ENCODE measurements at places on chromosomes 12 and 14.

- DNase-seq: no peak
These were observed 17.7 kb downstream of the NOC4L start for GRCh38 chr12:132161796-132162507.

DNA sequence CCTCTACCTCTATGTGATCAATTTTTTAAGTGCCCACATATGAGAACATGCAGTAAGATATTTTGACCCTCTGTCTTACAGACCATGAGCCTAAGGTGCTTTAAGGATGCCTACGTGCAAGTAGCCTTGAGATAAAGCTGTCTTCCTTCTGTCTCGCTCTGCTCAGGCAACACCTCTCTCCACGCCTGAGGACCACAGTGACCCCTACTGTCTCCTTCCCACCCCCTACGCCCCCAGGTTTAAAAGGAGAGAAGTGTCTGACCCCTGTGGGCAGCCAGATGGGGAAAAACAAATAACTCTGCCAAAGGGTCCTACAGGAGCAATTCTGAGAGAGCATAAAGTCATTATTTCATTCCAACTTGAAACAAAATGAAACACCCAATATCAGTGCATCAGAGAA lies 286.4 kb upstream of the TMEM132C start:
- DNase-seq: no peak

DNA sequence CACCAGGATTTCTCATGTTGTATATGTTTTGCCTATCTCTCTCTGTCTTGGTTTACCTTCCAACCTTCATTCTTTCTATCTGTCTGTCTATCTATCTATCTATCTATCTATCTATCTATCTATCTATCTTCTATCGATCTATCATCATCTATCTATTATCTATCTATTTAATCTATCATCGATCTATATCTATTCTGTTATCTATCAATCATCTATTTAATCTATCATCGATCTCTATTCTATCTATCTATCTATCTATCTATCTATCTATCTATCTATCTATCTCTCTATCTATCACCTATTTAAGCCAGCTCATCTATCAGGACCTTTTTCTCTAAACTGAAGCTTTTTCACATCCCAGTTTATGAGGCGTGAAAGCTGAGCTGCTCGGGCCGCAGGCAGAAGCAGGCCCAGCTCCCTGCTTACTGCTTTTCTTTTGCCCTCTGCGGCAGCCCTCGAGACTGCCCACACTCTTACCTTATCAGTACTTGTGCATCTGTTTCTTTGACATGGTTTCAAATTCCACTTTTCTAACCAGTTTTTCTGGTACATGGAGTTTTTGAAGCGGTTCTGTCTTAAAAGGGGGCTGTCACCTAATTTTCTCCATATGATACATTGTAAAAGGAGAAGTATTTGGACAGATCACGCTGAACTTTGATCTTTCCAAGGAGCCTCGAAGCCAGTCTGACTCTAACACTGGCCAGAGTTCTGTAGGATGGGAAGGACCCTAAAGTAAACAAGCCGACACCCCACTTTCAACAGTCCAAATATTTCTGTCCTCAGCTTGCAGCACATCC lies 44.4 kb upstream of the GSG1 start:
- peak; percentile 47 for DNase-seq

- no peak for DNase-seq
These were observed 51.2 kb downstream of the PPFIBP1 start for GRCh38 chr12:27575090-27575761.

DNA sequence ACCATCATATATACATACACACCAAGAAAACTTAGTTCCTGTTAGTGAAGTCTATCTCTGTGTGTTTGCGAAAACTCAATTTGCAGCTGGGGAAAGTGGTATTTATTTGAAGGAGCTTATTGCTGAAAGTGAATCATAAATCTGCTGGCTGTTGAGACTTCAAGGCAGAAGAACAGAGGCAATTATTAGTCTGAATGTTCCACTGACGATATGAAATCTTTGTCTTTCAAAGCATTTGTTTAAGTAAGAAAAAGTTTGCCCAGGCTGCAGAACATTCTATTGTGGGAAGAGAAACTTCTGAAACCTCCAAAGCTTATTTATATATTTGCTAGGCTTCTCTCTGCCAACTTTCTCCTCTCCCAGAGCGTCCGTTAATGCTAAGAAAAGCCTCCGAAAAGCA lies 255.7 kb upstream of the TMPO start:
- DNase-seq: no peak

DNA sequence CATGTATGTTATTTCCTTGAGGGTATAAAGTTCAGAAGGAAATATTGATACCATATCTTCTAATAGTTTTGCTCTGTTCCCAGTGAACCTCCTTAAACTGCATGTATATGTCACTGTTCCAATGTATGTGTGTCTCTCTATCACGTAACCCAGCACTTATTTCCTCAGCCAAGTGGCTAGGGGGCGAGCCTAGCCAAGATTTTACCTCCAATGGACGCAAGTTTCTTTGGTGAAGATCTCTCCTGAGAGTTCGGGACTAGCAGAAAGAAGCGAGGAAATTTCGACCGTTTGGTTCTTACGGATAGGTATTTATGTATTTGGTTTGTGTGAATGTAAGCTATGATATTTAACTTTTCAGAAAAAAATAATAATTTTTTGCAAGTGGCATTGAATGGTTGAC lies 2.5 kb downstream of the SFSWAP start:
- DNase-seq: no peak

DNA sequence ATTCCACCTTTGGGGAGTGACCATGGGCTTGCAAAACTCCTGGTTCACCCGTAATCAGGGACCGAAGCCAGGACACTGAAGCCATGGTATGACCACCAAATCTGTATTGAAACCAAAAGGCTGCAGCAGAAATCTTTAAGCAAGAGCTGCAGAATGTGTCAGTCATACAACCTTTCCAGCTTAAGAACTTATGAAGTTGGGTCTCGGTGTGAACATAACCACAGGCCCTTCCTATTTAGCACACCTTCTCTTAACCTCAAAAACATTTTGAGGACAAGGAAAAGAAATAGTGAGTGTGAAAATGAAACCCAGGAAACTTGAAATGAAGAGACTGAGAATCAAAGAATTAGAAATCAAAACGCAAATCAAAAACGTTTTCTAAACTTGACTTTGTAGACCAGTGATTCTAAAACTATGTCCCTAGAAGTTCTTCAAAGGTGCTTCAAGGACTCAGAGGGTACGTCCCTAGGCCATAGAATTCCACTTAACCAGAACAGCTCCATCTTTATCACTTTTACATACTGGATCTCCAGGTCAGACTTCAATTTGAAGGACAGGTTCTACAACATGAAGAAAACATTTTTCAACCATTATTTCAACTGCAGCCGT lies 231.6 kb upstream of the GRIP1 start:
- no peak for DNase-seq

DNA sequence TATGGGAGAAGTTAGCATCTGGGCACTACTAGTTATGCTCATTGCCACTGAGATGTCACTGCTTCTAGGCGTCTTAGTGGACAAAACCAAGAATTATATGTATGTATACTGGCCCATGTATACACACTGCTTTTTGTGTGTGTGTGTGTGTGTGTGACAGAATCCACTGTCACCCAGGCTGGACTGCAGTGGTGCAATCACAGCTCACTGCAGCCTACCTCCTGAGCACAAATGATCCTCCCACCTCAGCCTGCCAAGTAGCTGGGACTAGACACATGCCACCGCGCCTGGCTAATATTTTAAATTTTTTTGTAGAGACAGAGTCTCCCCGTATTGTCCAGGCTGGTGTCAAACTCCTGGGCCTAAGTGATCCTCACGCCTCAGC lies 25.2 kb downstream of the LIMA1 start:
- no peak for DNase-seq

- no peak for DNase-seq
These were observed 24.6 kb downstream of the FAM222A start for GRCh38 chr12:109738209-109738608.

DNA sequence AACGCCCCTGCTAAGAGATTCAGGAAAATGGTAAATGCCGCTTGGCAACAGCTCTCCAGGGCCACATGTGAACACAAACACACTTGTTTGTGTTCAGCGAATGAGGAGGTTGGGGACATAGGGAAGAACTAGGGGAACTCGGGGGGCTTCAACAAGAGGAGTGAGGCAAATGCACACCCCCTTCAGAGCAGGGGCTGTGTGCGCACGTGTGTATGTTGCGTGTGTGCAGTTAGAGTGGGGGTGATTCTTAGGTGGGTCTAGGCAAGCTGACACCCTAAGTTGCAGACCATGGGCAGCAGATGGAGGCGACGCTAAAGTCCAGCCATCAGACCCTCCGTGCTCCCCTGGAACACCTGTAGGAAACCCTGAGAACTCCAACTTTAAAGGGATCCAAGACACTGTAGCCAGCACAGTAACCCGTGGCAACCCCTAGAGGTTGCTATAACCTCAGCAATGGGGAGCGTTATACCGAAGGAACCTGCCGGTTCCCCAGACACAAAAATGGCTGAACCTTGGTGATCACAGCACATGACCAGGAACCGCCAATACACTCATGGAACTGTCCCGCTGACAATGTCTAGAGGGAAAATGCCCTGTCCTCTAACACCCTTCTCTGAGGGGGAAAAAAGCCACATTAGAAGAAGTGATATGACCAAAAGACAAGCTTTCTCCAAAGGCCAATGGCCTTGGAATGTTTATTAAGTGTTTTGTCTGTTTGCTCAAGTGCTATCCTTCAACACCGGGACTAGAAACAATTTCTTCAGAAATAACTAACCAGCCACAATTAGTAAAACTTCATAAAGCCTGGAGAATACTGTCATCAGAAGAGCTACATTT lies 86.5 kb upstream of the CEP83 start:
- peak; percentile 93 for DNase-seq

DNA sequence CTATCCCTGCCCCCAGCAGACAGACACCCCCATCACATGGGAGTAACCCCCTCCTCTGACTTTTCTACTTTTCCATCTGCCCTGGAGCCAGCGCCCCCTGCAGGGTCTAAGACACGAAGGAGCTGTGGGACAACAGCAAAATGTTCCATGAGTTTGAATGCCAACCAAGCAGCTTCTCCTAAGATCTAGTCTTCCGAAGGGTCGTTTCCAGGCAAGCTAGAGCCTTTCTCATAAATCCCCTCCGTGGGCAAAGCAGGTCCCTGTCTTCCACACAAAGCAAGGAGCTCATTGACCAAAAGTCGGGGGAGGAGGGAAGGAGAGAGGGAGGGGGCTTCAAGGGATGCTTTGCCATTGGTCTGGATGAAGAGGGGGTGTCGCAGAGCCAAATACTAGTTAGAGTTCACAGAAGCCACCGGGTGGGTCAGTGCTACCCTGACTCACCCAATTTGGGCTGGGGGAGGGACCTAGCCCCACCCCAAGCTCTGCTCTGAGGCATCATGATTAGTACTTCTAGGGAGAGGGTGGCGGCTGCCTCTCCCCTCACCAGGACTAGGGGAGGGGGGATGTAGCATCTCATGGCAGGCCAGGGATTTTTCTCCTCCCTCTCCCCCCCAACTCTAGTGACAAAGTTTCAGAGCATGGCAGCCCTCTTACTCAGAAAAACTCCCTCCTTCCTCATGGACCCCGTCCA lies 1.6 kb downstream of the MSI1 start:
- peak; percentile 46 for DNase-seq

DNA sequence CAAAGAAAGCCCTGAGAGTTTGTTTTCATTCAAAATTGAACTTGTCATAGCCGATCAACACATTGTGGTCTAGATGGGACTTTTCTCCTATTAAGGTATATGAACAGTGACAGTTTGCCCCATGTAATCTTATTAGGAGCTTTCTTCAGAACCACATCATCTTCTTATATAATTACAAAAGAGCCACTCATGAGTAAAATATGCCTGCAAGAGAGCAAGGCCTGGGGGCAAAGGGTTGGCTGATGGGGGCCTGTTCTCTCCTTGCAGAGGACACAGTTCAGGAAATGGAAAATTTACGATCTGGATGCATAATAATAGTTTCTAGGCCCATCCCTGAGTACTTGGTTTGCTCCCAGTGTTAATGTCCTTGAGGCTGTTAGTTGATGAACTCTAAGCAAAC lies 87.8 kb downstream of the FLRT2 start:
- DNase-seq: no peak

DNA sequence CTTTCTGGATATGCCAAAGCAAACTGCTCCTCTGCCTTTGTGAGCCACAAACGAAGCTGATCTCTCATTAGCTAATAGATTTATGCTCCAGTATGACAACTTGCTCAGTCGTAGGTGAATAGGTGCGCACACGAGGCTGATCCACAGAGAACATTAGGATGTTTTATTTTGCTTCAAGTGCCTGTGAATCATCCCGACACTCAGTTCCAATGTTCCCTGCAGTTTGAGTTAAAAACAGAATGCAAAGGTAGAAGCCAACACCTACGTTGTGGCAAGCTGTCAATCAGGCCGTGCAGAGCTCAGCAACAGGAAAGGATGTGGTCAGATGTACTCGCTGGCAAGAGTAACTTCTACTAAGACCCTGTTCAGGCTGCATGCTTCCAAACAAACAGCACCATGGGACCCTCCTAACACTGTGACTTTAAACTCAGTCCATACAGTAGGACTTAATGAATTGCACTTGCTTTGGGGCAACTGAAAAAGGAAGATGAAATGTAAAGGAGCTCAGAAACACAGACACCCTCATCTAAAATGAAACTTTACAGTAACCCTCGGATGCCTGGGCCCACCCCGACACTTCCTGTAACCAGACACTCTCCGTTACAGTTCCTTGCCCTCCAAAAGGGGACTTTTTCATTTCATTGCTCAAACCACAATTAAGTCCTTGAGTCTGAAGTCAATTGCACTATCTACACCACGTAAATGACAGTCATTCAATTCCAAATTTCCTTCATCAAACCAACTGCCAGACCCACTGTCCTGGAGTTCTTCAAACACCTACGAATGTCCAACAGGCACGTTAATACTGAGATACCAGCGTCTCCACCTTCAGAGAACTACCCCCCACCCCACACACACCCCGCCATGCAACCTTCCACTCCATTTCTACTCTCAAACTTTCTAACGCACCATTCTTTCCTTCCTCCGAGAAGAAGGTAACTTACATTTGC lies 1.6 kb downstream of the CCDC88C start:
- peak; percentile 67 for DNase-seq

DNA sequence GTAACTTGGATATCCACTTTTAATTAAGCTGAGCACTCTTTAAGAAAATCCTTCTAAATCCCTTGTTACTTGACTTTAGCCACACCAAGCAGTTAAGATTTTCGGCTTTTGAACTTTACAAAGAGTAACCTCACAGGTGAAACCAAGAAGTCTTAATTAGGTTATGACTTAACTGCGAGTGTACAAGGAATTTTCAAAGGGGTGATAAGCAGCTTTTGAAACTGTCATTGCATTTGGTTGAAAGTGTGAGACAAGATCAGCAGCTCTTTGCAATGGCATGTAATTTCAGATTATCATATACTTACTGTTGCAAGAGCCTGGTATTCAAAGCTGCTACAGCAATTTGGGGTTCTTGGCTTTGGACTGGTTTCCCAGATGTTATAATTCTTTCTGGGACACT lies 137.5 kb downstream of the TMEM117 start:
- no peak for DNase-seq

DNA sequence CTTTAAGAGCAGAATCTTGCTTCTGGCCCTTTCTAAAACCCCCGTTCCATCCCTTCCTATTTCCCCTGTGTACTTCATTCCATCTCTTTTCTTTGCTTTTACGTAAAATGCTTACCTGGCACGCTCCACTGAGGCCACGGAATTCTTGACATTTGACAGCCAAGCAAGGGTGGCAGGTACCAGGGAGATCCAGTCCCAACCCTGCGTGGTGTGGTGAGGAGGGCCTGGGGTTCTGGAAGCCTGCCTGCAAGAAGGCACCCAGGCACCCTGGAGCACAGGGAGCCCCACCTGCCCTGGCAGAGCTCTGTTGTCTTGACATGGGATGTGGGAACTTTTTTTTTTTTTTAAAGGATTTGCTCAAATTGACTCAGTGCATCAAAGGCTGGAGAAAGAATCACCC lies 48.6 kb downstream of the ITPK1 start:
- no peak for DNase-seq
